Activated naive CD4-positive, alpha-beta T cell (primary cell): ENCODE measurements at places on chromosomes 5 and 9.

- DNase-seq, result no peak
Measured at GRCh38 chr5:62631909-62632580, 53.4 kb downstream of the LRRC70 start.

DNA sequence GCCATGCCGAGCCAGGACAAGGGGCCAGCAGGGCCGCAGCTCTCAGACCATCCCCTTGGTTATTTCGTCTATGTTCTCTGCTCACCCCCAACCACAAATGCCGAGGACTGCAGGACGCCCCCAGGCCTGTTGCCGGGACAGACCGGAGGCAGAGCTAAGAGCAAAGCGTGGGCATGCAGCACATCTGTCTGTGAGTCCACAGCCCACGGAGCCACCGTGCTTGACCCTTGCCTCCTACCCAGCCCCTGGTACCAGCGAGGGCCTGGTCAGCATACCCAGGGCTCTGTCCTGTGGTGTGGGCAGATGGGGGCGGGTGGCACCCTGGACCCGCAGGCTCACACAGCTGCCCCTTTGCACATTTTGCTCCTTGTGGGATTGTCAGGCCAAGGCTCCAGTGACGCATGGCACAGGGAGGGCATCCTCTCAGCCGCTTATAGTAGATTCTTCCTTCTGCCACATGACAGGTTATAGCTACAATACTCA, 4.7 kb downstream of the BRD3 start:
- no peak for DNase-seq

DNA sequence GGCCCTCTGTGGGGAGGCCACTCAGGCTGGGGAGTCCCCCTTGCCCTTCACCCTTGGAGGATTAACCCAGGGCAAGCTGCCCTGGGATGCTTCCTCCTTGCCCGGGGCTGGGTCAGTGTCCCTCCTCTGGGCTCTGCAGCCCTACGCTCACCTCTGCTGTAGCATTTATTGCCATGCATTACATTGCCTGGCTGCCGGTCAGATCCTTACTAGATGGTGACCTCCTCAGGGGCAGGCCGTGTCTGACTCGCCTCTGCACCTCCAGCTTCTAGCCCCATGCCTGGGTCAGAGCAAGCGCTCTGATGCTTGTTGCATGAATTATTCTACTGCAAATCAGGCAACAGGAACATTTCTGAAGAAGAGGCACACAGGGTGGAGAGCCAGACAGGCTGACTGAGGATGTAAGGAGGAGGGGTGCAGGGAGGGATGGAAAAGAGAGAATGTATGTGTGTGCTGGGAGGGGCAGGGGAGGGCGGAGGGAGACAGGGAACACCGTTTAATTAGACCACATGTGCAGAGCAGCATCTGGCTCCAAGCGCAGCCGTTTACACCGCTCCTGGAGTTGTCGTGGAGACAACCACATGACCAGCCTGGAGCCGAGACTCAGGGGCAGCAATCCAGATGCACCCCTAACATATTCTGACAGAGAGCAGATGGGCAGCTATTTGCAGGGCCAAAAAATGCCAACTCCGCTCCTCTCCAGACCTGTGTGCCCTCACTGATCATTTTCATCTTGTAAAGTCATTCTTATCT, 117.0 kb downstream of the CRB2 start:
- no peak for DNase-seq

GRCh38 chr5:18048449-18048848, 414.2 kb downstream of the TAF11L14 start:
- DNase-seq, result no peak

GRCh38 chr5:31362529-31362900, 169.0 kb downstream of the CDH6 start:
- DNase-seq, result no peak

- DNase-seq, result no peak
Measured at GRCh38 chr5:146697211-146697610, 181.2 kb upstream of the GPR151 start.

DNA sequence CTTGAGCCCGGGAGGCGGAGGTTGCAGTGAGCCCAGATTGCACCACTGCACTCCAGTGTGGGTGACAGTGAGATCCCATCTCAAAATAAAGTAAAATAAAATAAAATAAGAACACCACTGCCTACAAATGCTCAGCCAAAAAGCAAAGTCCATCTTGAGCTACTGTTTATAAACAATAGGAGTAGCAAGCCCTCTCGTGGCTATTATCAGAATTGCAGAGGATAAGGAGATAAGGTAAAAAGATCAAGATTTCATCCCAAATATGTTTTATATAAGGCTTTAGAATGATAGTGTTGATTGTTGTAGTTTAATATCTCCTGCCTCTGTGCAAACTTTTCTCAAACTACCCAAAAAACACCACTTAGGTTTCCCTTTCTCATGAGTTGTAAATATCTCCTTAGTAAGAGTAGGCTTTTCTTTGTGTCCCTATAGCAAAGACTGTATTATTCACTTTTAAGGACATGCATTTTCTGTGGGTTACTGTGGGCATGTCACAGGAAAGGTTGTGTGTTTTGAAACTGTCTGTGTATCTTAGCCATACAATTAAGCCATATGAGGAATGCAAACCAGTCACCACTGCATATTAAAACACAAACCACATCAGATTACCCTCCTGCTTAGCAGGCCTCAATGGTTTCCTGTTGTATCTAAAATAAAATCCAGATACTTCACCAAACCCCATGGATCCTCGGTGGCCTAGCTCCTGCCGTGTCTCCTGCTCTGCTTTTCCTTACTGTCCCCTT, 31.8 kb upstream of the CKS2 start:
- DNase-seq, result no peak

DNA sequence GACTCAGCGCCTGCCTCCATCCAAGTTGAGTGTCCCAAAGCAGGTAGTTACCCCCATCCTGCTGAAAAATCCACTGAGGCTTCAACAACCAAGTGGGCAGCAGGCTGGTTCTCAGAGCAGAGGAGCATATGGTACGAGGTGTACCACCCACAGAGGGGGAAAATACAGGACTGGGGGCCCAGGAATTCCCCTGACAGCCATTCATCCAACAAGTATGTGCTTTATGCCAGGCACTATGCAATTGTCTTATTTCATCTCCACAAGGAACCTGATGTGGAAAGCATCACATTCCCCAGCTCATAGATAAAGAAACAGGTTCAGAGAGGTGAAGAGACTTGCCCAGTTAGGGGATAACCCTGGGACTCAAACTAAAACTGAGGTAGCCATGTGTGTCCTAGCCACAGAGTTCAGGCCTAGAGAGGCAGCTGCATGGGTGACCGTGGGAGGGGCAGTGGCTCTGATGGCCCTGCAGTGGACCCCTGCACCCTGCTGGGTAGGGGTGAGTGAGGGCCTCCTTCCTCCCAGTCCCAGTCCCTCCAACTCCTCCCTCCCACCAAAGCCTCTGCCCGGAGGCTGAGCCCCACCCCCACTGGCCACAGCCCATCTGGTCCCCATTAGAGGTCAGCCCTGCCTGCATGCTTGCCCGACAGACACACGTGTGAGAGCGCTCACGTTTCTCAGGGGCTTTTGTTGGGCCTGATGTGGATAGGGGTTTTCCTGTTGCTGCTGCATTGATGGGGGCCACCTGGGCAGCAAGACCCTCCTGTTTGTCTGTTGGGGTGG, 11.5 kb downstream of the PDLIM4 start:
- no peak for DNase-seq

- no peak for DNase-seq
Measured at GRCh38 chr9:124365036-124365435, 50.2 kb downstream of the PSMB7 start.

DNA sequence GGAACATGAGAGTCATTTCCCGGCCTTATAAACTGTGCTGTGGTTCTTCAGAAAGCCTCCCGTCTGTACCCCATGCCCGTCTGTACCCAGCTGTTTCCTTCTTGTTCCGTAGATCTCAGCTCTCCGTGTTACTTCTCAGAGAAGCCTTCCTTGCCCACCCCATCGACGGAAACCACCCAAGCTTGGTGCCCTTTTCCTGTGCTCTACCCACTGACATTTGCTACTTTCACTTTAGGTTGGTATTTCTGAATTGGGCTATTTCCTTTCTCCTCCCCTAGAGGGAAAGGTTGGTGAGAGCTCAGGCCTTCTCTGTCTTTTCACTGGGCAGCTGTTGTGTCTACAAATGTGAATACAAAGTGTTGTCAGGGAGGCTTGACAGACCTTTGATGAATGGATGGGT, 764.5 kb upstream of the ADAMTS16 start:
- no peak for DNase-seq

GRCh38 chr9:114174876-114175771, 19.8 kb downstream of the COL27A1 start:
- no peak for DNase-seq

DNA sequence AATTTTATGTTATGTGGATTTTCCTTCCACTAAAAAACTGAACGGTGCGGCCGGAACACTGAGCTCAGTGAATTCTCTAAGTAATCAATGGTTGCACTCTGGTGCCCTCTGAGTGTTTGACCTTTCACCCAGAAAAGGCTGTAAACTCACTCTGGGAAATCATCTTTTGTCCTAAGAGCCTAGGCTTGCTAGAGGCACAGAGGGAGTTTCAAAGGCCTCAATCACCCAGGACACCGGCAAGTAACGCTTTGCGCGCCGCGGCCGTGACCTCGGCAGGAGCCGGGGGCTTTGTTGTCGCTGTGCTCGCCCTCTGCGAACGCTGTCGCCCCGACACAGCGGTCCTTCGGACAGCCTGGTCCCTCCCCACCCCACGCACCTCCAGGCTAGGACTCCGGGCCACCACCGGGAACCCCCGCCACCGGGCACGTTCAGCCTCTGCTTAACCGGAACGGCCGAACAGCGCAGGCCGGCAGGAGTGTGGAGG, 703 bp downstream of the ISCA1 start:
- DNase-seq, result no peak

DNA sequence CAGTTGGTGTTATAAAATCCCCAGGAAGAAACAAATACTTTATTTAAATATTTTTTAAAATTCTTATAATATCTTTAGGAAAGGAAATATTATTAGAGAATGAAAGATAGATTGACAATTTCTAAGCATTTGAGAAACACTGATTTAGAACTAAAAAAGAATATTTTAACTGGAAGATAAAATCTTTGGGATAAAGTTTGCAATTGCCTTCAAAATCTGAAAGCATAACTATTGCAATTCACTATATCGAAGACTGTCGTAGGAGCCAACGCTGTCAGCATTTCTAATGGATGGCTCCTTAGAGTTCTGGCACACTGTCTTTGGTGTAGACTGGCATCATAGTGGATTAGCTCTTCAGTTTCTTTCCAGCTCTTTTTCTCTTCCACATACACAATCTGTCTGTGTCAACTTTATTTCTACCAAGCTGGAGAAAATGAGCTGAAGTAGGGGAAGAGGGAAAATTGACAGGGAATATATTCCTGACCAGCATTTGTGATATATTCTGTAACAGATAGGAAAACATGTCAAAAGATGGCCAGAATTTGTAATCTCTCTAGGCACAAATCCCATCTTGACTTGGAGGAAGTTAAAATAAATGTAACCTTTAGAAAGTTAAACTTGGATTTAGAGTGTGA, 1561.4 kb downstream of the MAT2B start:
- no peak for DNase-seq

- DNase-seq, result no peak
Measured at GRCh38 chr5:132497488-132497997, 7.0 kb upstream of the IRF1 start.

DNA sequence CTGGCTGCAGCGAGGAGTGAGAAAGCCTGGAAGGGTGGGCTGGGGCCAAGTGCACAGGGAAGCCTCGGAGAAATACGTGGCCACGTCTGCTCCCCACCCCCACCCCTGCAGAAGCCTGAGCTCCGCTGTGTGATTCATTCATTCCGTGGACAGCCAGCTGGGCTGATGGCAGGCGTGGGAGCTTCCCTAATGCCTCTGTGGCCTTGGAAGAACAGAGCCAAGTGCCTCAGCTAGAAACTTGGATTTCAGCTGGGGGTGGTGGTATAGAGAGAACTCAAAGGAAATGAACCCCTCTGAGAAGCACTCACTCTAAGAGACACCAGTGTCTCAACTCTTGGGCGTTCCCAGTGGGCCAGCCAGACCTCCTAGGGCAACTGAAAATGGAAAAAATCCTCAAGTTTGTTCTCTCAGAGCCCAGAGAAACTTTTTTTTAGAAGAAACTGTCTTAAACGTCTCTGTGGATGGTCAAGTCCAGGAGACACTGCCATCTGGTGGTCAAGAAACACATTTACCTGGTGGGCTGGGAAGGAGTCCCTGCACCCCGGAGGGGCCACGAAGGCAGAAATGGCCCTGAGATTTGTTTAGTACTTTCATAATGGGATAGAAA, 18.0 kb downstream of the ATOX1 start:
- DNase-seq, result no peak

- no peak for DNase-seq
Measured at GRCh38 chr9:85216601-85217000, 525.2 kb downstream of the AGTPBP1 start.

DNA sequence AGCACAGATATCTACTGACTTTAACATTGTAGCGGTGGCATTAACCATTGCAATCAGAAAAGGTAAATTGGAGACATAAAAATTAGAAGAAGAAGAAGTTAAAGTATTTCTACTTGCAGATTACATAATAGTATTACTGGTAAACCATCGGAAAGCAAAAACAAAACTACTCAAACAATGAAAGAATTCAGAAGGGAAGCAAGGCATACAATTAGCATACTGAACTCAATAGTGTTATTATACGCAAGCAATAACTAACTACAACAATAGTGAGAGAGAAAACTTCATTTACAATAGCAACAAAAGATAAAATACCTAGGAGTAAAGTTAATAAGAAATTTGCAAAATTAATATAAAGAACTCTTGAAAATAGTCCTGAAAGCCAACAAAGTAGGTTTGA, 6.6 kb upstream of the TEX53 start:
- no peak for DNase-seq

DNA sequence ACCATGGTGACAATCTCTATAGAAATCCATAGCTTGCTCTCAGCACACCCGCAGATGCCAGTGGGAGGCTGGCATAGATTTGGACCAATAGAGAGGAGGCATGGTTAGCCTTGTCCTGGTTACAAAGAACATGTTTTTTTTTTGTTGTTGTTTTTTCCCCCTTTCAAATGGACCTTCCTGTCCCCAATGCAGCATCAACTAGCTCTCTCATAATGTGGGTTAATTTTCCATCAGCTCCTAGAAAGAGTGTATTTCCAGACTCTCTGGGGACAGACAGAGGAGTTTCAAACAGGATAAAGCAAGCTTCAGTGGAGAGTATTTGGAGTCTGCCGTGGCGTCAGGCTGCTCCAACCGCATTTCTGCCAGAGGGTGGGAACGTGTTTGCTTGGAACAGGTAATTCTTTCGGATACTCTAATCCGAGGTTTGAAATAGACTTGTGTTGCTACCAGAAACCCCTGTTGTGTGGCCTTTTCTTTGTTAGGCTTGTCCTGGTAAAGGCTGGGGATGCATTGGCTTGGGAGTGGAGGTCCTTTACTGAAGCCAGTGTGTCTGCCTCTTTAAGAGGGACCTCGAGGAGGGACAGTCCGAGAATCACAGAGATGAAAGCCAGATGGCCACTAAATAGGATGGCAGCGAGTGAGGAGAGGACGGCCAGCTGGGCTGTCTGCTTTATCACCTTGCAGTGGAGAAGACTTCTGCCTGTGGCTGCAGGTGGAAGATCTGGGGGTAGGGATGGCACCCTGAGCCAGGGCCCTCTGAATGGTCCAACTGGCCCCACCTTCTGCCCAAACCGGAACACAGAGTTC, 130.5 kb upstream of the CPEB4 start:
- no peak for DNase-seq
